Stimulated activated CD4-positive, alpha-beta T cell treated with anti-CD3 and anti-CD28 coated beads, Interleukin-12 subunit alpha, Interleukin-12 subunit beta, amount 100 ng/mL, for 4 hours (primary cell): ENCODE measurements at places on chromosomes 11 and 22.

DNA sequence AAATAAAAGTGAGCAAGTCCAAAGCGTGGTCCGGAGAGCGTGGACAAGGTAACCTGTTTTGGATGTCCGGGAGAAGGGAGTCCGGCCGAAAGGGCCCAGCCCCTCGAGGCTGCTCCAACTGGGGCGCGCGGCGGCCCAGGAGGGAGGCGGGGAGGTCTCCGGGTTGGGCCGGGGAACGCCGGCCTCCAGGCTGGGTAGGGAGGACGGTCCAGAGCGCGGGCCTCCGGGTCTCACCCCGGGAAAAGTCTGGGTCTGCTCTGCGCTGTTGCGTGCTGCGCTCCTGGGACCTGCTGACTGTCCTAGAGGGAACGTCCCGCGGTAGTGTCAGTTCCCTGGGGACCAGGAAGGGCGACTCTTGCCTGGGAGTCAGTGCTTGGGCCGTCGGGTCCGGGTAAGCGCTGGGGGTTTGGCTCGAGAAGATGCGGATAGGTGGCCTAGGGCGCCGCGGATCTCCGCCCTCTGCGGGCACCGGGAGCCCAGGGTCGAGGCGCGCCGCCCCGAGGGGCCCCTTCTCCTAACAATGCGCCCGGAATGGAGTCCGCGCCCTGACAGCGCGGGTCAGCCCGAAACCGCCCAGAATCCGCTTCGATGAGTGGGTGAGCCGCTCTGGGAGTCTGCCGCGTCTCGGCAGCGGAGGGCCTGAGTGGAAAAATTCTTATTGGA is 988 bp upstream of the FLI1 start:
- DNase-seq = no peak

- DNase-seq = no peak
Measured at GRCh38 chr11:31214372-31214771, 155.2 kb downstream of the DCDC1 start.

DNA sequence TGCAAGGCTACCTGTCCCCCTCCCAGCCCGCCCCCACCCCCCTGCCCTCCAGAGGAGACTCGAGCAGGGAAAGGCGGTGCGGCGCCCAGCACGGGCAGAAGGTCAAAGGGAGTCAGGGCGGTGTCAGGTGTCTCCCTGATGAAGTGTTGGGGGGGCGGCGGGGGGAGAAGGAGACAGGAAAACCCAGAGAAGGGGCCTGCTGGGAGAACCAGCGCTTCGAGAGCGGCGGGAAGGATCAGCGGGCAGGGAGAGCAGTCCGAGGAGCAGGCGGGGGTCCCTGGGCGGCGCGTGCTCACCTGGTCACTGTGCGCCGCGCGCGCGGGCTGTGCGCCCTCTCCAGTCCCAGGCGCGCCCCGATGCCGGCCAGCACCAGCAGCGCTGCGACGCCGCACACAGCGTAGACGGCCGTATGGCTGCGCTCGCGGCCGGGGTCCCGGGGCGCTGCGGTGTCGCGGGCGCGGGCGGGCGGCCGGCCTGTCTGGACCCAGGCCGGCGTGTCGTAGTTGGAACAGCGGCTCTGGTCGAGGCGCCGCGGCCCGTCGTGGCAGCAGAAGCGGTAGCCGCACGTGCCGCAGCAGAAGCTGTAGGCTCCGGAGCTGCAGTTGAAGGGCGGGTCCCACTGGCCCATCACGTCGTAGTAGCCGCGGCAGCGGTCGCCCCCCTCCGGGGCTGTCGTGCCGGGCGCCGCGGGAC is 886 bp downstream of the SHISA8 start:
- no peak for DNase-seq

DNA sequence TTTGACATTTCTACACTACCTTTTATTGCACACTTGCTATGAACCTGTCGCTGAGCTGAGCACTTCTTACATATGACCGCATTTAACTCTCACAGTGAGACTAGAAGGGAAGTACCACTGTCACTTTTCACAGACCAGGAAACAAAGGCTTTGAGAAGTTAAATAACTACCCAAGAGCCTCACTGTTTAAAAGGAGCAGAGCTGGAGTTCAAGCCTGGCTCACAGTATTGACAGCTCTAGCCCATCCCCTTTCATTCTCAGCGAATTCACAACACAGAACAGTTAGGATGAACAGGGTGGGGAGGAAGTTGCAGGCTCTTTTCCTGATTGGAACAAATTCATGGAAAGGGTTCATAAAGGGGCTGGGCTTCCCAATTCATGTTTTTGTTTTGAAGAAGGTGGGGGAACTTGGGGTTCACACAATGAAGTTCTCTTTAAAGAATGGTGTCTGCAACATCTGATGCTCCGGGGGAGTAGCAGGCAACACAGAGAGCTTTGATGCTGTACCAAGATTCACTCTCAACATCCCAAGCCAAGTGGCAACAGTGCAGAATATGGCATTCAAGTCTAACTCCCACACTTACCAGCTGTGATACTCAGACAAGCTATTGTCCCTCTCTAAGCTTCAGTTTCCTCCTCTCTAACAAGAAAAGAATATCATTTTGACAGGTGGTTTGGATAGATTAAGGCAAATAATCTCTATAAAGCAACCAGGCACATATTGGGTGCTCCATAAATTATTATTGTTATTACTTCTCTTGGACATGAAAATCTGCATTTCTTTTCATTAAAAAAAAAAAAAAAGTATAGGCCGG is 17.2 kb downstream of the SCGB1A1 start:
- DNase-seq = no peak

DNA sequence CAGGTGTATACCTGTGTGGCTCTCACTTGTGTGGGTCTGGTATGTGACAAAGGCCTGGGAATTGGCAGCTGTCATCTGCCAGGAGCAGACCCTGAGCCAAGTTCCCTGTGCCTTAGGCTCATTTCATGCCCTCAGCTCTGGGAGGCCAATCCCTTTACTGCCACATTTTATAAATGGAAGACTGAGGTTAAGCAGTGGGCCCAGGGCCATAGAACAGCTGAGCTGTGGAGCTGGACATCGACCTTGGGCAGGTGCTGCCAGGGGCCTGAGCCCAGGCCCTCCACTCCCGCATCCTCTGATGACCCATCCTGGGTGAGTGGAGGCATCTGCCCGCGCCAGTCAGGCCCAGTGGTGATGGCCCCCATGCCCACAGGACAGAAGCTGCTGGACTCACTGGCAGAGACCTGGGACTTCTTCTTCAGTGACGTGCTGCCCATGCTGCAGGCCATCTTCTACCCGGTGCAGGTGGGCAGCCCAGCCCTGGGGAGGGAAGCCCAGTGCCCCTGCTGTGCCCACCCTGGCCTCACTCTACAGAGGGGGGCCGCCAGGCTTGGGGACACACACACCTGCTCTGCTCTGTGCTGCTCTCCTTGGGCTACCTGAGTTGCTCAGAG is 20.9 kb upstream of the ARHGAP8 start:
- no peak for DNase-seq

GRCh38 chr22:44091021-44091721 is 67.1 kb downstream of the PARVB start:
- peak; percentile 8 for DNase-seq

DNA sequence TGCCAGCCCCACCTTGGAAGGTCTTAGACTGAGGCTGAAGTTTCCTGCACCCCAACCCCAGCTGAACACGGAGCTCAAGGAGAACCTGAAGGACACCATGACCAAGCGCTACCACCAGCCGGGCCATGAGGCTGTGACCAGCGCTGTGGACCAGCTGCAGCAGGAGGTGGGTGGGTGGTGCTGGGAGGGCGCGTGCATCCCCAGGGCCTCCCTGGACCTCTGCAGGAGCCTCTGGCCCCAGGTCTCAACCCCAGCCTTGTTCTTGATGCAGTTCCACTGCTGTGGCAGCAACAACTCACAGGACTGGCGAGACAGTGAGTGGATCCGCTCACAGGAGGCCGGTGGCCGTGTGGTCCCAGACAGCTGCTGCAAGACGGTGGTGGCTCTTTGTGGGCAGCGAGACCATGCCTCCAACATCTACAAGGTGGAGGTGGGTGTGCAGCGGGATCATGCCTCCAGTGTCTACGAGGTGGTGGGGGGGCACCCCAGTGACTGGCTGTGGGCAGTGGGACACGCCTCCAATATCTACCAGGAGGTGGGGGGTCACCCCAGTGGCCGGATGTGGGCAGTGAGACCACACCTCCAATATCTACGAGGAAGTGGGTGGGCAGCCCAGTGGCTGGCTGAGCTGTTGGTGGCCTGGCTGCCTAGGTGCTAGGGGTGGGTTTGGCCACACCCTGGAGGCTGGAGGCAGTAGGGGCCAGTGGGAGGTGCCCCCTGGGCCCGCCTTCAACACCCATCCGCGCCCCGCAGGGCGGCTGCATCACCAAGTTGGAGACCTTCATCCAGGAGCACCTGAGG is 4.6 kb downstream of the CD151 start:
- no peak for DNase-seq

GRCh38 chr11:75400146-75400865 is 988 bp downstream of the RPS3 start:
- no peak for DNase-seq

DNA sequence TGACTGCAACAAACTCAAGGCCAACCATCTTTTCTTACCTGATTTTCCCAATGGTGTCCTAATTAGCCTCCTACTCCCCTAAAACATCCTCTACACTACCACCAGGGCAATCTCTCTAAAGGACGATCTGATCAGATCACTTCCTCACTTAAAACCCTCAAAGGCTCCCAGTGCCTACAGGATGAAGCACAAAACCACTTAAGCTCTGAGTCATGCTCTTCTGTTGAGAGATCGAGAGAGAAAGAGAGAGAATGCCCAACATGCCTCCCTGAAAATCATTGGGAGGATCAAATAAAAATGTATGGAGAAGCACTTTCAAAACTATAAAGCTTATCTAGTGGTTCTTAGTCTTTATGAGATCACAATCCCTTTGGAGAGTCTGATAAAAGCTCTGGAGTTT is 171.1 kb downstream of the CADM1 start:
- no peak for DNase-seq
